ENCODE measurements at places on chromosomes 13 and 19.

- DNase-seq, result no peak
These were observed 4.1 kb downstream of the ISYNA1 start for GRCh38 chr19:18433735-18434398.

DNA sequence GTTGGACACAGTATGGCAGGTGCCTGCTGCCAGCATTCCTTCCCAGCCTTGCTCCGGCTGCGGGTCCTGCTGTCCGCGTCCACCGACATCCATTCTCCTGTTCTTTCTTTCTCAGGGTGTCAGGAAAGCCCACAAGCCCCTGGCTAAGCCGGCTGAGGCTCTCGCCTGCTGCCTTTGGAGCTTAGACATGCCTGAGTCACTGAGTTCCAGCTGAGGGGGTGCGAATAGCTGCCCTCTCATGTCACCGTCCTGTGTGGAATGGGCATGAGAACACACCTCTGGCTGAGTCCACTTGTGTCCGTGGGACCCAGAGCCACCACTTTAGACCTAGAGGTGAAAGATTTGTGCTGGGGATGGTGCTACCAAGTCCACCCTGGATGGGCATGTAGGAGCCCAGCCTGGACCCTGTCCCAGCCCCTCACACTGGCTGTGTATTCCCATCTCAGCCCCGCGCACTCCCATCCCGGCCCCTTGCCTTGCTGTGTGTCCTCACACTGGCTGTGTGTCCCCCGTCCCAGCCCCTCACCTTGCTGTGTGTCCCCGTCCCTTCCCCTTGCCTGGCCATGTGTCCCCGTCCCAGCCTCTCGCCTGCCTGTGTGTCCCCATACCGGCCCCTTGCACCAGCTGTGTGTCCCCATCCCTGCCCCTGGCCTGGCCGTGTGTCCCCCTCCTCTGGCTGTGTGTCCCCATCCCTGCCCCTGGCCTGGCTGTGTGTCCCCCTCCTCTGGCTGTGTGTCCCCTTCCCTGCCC is 24.6 kb upstream of the IRS2 start:
- no peak for DNase-seq

DNA sequence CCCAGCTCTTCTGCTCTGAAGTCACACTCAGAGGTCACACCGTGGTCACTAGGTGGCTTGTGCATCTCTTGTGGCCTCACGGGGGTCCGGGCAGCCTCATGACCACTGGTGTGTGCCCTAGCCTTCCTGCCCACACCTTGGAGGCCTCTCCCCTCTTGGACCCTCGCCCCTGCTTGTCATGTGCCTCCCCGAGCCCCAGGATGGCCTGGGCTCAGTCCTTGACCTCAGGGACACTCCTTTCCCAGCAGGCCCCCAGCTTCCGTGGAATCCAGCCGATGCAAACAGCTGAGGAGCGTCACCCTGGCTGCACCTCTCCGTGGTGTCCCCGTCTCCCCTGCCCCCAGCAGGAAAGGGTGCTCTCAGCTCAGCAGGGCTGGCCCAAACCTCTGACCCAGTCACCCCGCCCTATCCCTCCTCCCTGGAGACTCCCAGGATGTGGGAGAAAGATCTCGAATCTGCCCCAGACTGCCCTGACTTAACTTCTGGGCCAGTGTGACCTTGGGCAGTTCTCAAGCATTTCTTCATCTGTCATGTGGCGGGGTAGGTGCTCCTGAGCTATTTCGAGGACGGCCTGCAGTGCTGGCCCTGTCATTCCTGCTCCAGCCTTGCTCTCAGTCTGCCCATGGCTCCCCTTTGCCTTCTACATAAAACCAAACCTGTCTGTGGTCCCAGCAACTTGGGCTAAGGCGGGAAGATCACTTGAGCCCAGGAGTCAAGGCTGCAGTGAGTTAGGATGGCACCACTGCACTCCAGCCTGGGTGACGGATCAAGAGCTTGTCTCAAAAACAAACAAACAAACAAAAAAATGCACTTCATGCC is 4.6 kb upstream of the SLC25A42 start:
- DNase-seq, result no peak

- DNase-seq, result no peak
These were observed 13.1 kb downstream of the IRS2 start for GRCh38 chr13:109773276-109773675.

DNA sequence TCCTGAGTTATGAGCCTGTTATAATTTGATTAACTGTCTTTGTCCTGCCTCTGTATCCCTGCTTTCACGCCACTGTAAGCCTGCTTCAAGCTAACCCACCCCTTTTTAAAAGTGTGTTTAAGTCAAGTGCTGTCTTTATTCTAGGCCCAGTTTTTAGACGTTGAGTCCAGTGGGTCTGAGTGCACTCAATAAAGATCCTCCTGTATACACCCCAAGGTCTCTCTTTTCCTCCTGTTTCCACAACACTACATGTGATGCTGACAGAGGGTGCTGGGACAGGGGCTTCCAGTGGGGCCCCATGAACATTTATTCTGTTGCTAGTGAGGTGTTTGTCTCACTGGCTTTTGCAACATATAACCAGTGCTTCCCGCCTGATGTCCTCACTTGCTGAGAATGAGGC is 6.7 kb upstream of the F2RL3 start:
- no peak for DNase-seq

GRCh38 chr13:50106559-50106958 is 91.3 kb downstream of the KCNRG start:
- DNase-seq, result no peak

DNA sequence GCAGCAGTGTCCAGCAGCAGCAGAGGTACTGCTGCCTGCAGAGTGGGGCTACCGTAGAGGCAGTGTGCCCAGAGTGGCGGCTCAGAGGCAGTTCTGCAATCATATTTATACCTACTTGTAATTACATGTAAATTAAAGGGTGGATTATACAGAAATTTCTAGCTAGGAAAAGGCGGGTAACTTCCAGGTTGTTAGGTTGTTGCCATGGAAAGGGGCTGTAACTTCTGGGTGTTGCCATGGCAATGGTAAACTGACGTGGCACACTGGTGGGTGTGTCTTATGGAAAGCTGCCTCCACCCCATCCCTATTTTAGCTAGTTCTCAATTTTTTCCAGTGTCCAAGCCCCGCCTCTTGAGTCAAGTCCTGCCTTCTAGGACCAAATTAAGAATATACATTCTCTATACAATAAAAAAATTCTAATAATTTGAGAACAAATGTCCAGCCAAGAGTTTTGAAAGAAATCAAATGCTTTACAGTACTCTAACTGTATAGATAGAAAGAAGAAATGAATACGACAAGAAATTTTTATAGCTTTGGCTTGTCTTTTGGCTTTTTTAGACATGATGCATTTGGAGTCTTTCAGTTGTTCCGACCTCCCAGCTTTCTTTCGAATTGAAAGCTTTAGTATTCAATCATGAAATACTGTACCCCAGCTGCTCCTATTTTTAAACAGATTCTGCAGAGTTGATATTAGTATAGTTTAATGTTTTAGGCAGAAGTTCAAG is 816.6 kb downstream of the DIAPH3 start:
- no peak for DNase-seq

DNA sequence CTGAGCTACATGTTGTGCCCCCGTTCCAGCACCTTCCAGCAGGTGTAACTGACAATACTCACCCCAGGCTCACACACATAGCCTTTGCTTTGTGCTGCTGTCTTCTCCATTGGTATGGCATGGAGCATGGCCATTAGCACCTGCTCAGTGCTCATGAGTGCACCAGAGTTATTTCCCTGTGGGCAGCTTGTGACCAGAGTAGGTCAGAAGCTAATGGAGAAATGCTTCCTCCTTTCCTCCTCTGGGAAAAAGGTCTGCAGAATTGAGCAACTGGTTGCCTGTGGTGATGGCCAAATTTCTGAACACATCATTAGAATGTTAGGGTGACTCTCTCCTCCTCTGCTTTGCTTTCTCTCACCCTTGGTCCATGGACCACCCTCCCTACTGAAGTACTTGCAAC is 344.5 kb upstream of the TMTC4 start:
- no peak for DNase-seq

- DNase-seq, result no peak
These were observed 21.9 kb downstream of the MIR17HG start for GRCh38 chr13:91369441-91369831.

- peak; percentile 71 for DNase-seq
These were observed 62.1 kb downstream of the KLF2 start for GRCh38 chr19:16386619-16387240.

GRCh38 chr13:57552437-57552836 is 79.1 kb upstream of the PCDH17 start:
- no peak for DNase-seq

GRCh38 chr19:16036397-16036925 is 39.8 kb upstream of the TPM4 start:
- DNase-seq, result no peak

DNA sequence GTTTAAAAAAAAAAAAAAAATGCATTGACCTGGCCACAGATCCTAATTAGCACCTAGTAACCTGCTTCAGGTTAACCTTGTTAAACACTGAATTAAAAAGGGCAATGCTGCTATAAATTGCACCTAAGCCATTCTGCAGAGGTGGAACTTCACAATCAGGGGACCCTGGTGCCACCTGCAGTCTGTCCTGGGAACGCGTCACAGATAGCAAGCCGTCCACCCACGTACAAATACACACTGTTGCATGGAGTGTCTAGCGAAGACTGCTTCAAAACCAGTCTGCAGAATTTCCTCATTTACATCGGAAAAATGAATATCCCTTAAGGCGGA is 169.3 kb downstream of the COL4A1 start:
- peak; percentile 7 for DNase-seq

GRCh38 chr19:46133101-46133627 is 8.7 kb upstream of the IGFL3 start:
- no peak for DNase-seq

DNA sequence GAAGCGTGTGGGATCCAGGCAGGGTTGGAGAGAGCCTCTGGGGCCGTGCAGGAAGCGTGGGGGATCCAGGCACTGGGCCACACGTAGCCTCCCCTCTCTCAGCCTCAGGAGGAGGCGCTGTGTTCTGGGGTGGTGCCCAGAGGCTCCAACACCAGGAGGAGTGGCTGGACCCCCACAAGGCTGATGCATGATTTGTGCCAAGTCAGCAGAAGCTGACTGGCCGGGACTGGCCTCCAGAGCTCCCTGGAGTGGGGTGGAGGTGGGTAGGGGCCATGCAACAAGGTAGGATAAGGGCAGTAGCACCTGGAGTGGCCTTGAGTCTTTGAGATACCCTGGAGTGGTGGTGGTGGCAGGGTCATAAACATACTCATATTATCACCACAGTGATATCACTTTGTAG is 75.3 kb downstream of the ERICH6B start:
- DNase-seq, result no peak

GRCh38 chr13:79393564-79394249 is 12.3 kb downstream of the RBM26 start:
- peak; percentile 59 for DNase-seq

DNA sequence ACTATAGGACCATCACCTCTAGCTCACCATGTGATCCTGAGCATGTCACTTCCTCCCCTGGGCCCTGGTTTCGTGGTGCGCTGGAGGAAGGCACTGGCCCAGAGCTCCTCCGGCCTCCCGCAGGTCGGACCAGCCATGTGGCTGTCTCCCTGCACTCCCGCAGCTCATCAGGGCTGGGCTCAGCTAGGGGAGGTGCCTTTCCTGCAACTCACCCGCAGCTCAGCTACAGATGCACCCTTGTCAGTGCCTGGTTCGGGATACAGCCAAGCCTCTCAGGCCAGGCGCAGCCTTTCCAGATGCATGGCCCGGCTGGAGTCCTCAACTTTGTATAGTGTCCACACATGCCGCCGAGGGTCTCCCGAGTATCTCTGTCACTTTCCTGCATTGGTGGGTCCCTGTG is 138.2 kb upstream of the VSTM2B start:
- no peak for DNase-seq

DNA sequence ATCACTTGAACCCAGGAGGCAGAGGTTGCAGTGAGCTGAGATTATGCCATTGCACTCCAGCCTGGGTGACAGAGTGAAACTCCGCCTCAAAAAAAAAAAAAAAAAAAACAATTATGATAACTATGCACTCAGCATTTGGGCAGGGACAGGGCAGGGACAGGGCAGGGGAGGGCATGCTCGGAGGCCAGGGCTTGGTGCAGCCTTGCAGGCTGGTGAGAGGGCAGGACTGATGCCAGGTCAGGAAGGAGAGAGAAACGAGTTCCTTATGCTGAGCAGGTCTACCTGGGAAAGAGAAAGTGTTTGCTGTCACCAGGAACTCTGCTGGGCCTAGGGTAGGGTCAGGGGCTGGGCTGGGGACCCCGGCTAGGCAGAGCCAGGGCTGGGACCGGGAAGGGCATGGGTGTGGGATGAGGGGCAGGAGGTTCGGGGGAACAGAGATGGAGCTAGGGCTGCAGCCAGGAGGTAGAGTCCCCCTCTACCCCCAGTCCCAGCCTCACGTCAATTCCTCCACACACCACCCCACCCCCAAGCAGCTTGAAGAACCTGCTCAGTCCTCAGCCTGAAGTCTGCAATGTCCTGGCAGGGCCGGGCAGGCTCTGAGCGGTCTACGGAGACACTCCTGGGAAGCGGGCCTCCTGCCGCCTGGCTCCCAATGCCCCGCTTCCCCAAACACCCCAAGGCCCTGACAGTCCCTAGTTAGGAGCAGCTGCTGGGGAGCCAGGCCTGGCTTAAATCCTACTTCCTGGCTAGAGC is 2.8 kb downstream of the FXYD3 start:
- DNase-seq, result no peak

DNA sequence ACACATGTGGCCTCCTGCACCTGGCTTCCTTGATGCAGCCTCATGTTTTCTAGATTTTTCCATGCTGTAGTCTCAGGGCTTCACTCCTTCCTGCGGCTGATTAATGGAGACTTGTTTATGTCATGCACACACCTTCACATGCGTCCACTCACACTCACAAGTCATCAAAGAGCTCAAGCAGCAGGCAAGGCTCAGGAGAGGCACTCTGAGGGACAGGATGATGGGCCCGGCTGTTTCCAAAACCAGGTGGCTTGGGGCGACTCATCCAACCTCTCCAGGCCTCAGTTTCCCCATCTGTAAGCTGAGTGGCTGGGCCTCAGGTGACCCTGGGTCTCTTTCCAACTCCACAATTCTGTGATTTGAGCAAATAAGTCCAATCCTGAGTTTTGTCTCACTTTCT is 36.9 kb downstream of the RASA3 start:
- DNase-seq, result no peak

GRCh38 chr19:9309974-9310446 is 372 bp upstream of the ZNF699 start:
- DNase-seq, result peak; percentile 90

DNA sequence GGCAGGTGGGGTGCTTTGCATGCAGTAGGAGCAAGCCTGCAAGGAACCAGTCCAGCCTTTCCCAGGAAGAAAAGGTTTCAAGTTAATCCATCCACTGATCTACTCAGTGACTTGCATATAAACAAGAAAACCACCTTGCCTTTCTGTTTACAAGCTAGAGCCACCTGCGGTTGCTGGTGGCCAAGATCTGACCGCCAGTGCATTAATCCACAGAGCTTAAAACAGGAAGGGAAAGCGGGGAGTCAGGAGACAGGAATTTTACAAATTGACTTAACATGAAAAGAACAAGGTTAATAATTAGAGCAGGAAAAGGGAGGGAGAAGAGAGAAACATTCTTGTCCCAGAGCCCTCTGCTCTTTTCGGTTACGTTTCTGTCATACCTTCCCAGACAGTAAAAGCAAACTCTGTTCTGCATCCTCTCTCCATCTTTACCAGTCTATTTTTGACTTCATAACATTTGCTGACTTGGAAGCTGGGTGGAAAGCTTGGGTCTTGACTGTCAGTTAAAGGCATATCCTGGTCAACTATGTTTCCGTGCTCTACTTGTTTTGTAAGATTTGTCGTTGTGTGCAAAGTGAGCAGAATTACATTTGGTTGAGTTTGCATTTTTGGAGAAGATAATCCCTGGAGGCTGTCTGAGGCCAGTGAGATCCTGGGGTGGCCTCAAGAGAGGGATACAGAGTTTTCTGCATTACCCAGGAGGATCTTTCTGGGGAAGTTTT is 760.6 kb downstream of the EFNB2 start:
- no peak for DNase-seq

GRCh38 chr13:23571431-23571830 is 1.2 kb downstream of the TNFRSF19 start:
- no peak for DNase-seq

- no peak for DNase-seq
These were observed 962 bp upstream of the TPRX1 start for GRCh38 chr19:47805313-47805712.
